ENCODE measurements at places on chromosomes 4 and X. TPM values are rescaled to one million over a fixed set of nuclear protein-coding genes. Genes with fewer than 3 reads are reported as not detected.

GRCh38 chr4:121951521-121952110, at the start of gene TRPC3:
TRPC3 (minus strand) TSS chr4:121952060; CDS start chr4:121951680, 380 bp downstream.
- peak; percentile 17 for DNase-seq

- DNase-seq = no peak
Measured at GRCh38 chr4:97653701-97654100, 489.6 kb downstream of the STPG2 start.

GRCh38 chr4:1901127-1901526, 29.9 kb downstream of the NSD2 start:
- no peak for DNase-seq

Gene NOCT
- total RNA-seq = 26.4 TPM

- DNase-seq = no peak
Measured at GRCh38 chr4:136002316-136002715, 1530.0 kb downstream of the PCDH18 start.

Data from Peyer's patch (tissue), 4 donors.